ENCODE measurements at places on chromosomes 7 and 10. TPM values are rescaled to one million over a fixed set of nuclear protein-coding genes. Genes with fewer than 3 reads are reported as not detected.

GSTO2 gene
- total RNA-seq: 20.6 TPM

PITX3 gene
- total RNA-seq: not detected

PCBD1 gene
- 51.1 TPM for total RNA-seq

SLC39A12 gene
- not detected for total RNA-seq

MRPL43 gene
- total RNA-seq: 106 TPM

FAM241B gene
- total RNA-seq: 8.4 TPM

ADK gene
- 20.1 TPM for total RNA-seq

KNDC1 gene
- 16.7 TPM for total RNA-seq

NME8 gene
- 2.7 TPM for total RNA-seq

DENND2A gene
- total RNA-seq: 11.9 TPM

MBL2 gene
- total RNA-seq: not detected

INMT gene
- 3.9 TPM for total RNA-seq

TMEM229A gene
- 0.42 TPM for total RNA-seq

PLXNA4 gene
- 1.0 TPM for total RNA-seq

FAM237B gene
- not detected for total RNA-seq

TFPI2 gene
- 4.8 TPM for total RNA-seq

TSPAN13 gene
- total RNA-seq: 23.1 TPM

C7orf57 gene
- total RNA-seq: 0.85 TPM

CFAP43 gene
- total RNA-seq: 0.21 TPM

HDAC9 gene
- 2.1 TPM for total RNA-seq

CAV2 gene
- total RNA-seq: 9.5 TPM

PLEKHS1 gene
- not detected for total RNA-seq

MKX gene
- total RNA-seq: 0.96 TPM

PDLIM1 gene
- total RNA-seq: 31.3 TPM

RINT1 gene
- total RNA-seq: 4.4 TPM

AGMO gene
- 1.1 TPM for total RNA-seq

PAX4 gene
- 0.07 TPM for total RNA-seq

NCAPG2 gene
- 41.1 TPM for total RNA-seq

TCERG1L gene
- total RNA-seq: 5.4 TPM

NPY4R gene
- not detected for total RNA-seq

ABCB1 gene
- total RNA-seq: not detected

AGR2 gene
- total RNA-seq: not detected

Data from H7 (cell line).